ENCODE measurements at places on chromosomes 1 and 21. TPM values are rescaled to one million over a fixed set of nuclear protein-coding genes. Genes with fewer than 3 reads are reported as not detected.

The OLIG1 gene
- not detected for total RNA-seq

The LGR6 gene
- not detected for total RNA-seq

The KCNE2 gene
- total RNA-seq: not detected

The TSPAN1 gene
- 0.22 TPM for total RNA-seq

The FYB2 gene
- not detected for total RNA-seq

Data from lung microvascular endothelial cell (primary cell).